Activated T-cell treated with anti-CD3 and anti-CD28 coated beads, Interleukin-2, amount 50 U/mL, for 72 hours (primary cell): ENCODE measurements at places on chromosomes 1 and 21.

DNA sequence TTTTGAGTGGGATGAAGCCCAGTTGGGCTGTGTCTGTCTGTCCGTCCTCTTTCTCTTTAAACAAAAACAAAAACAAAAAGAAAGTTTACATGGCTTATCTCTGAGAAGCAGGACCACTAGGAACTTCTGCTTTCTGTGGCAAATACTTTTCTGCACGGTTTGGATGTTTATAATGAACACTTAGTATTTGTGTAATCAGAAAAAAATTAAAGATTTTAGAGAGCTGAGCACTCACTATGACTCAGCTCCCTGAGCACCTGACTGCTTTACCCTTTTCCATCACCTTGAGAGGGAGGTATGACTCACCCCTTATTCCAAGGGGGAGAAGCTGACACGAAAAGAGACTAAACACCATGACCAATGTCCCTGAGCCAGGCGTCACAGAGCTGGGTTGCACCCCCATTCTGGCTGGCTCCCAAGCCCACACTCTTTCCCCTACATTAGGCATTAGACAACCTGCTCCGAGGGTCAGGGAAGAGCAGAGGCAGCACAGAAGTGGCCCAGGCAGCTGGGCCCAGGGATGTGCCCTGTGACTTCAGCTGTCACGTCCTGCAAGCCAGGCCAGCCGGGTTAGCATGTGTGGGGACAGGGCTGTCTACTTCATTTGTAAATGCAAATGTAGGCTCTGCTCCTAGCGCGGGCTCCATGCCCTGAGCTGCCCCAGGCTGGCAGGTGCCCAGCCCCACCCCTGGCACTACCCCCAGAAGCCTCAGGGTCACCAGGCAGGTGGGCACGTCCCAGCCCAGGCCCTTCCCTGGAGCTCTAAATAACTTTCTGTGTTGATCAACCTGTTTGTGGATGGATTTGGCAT lies 30.4 kb downstream of the RAP1GAP start:
- H3K4me1 ChIP-seq, result peaks cover 7% of the 10 kb centered on the region
- peaks cover 3% of the 10 kb centered on the region for H3K27me3 ChIP-seq
- no peak overlapping the region for H3K4me3 ChIP-seq
- no peak for DNase-seq

DNA sequence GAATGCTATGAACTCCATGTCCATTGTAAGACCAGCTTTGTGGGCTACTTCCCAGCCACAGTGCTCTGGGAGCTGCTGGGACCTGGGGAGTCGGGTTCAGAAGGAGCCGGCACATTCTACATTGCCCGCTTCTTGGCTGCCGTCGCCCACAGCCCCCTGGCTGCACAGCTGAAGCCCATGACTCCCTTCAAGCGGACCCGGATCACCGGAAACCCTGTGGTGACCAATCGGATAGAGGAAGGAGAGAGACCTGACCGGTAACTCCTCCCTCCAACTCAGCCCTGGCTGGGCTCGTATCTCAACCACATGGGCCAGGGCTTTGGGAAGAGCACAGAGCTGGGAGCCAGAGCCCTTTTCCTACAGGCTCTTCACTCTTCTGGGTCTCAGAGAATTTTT lies 15.4 kb downstream of the MOV10 start:
- peaks cover 11% of the 10 kb centered on the region for H3K4me1 ChIP-seq
- H3K36me3 ChIP-seq, result no peaks in the 10 kb centered on the region
- H3K27ac ChIP-seq, result no peak overlapping the region
- H3K27me3 ChIP-seq, result no peaks in the 10 kb centered on the region

DNA sequence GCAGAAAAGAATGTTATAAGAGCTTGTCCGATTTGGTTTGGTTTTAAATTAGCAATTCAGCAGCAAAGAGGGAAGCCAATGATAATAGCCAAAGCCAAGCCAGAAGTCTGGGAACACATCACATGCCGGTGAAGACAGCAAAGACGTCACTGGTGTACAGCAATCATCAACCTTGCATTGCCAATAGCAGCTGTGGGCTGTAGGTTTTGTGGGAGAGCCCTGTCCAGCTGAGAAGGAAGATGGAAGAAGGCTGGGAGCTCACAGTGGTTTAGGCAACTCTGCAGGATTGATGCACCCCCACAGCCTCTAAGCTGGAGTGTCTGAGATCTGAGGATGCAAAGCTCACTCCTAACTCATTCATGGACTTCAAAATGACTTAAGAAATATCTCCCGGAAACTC lies 338.7 kb downstream of the SIPA1L2 start:
- DNase-seq, result no peak
- H3K36me3 ChIP-seq, result no peaks in the 10 kb centered on the region
- H3K27ac ChIP-seq, result no peak overlapping the region
- H3K4me3 ChIP-seq, result no peak overlapping the region

- no peaks in the 10 kb centered on the region for H3K36me3 ChIP-seq
- H3K27ac ChIP-seq, result no peak overlapping the region
- no peak for DNase-seq
- no peak overlapping the region for H3K4me3 ChIP-seq
- peaks cover 16% of the 10 kb centered on the region for H3K4me1 ChIP-seq
Observed at GRCh38 chr1:36208978-36209703, 15.1 kb upstream of the THRAP3 start.

DNA sequence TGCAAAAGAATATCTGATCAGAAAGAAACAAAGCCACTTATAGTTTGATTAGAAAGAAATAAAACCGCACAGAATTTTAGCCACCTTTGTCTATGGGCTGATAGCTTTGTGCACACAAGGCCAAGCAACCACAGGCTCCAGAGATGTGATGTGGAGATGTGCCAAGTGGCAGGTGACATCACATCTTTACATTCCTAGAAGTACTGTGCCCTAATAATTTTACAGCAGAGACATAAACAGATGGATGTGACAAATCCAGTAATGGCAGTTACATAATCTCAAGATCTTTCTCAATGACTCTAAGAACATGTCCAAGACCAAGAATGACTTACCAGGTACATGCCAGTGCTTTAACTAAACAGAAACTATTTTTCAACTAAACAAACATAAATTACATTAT lies 159.5 kb downstream of the LTN1 start:
- peak overlapping the region; percentile 78 for H3K4me3 ChIP-seq
- peaks cover 8% of the 10 kb centered on the region for H3K36me3 ChIP-seq
- H3K27me3 ChIP-seq, result no peaks in the 10 kb centered on the region
- peaks cover 68% of the 10 kb centered on the region for H3K4me1 ChIP-seq
- DNase-seq, result no peak

- H3K27ac ChIP-seq, result no peak overlapping the region
- no peak for DNase-seq
- no peaks in the 10 kb centered on the region for H3K36me3 ChIP-seq
- no peaks in the 10 kb centered on the region for H3K4me1 ChIP-seq
Observed at GRCh38 chr1:208165659-208166058, 78.5 kb downstream of the PLXNA2 start.

GRCh38 chr1:79792219-79792930 lies 785.8 kb upstream of the ADGRL4 start:
- no peaks in the 10 kb centered on the region for H3K36me3 ChIP-seq
- H3K4me1 ChIP-seq, result no peaks in the 10 kb centered on the region

DNA sequence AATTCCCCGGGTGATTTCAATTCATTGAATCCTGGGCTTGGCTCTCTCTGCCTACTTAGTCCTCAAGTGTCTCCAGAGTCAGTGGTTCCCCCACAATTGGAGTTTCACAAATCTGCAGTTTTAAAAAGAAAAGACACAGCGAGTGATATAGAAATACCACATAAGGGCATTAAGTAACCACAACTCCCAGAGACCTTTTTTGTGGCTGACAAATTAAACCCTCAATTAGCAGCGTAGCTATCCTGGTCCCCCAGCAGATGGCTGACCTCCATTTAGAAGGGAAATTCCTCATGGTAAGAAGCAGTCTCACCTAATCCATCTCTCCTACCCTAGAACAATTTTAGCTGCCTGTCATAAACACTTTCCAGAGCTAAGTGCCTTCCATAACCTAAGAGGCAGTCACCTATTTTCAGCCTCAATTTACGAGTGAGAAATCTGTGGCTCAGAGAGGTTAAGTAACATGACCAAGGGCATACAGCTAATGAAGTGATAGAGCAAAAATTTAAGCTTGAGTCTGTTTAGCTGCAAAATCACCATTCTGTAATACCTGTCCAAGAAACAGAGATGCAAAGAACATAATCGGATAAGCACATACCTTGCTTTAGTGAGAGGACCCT lies 56.0 kb upstream of the NBPF3 start:
- H3K27ac ChIP-seq, result no peak overlapping the region
- DNase-seq, result no peak
- H3K4me3 ChIP-seq, result no peak overlapping the region
- H3K27me3 ChIP-seq, result peaks cover 29% of the 10 kb centered on the region
- H3K4me1 ChIP-seq, result peaks cover 17% of the 10 kb centered on the region

DNA sequence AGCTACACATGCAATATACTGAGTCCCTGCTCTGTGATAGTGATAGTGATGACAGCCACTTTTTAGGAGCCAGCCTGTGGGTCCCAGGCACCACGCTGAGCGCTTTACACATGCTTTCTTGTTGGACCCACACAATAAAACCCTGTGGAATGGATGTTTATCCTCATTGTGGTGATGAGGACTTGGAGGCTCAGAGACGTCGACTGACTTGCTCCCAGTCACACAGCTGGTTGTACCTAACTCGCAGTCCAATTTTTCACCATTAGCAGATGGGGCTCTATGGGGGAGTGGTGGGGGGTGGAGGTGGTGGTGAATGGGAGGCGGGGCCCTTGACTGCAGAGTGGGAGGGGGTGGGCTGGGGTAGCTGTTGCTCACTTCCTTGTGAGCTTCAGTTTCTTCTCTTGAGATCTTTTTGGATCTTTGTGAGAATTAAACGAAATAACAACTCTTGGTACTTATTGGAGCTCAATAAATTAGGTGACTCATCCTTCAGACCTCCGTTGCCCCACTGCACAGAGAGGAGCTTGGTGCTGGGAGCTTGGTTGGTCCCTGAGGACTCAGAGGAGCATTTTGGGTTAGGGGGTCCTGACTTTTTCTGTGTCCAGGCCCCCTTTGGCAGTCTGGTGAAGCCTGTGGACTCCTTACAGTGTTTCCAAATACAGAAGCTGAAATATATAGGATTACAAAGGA lies 61.8 kb upstream of the CD1D start:
- no peak overlapping the region for H3K4me3 ChIP-seq
- peaks cover 13% of the 10 kb centered on the region for H3K4me1 ChIP-seq
- no peaks in the 10 kb centered on the region for H3K36me3 ChIP-seq
- H3K27me3 ChIP-seq, result peaks cover 61% of the 10 kb centered on the region
- no peak for DNase-seq
- H3K27ac ChIP-seq, result no peak overlapping the region

DNA sequence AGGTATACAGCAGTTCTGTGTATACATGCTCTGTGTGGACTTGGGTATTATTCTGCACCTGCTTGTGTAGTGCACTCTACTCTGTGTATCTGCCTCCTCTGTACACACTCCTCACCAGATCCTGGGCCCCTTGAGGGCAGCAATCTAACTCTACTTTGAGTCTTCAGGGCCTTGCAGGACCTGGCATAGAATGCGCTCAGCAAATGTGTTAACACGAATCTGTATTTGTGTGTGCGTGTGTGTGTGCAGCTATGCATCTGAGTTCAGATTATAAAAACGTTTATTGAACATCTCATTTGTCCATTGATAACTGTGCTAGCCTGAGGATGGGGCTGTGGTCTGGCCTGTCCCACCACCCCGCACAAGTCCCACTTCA lies 3.9 kb upstream of the MEF2D start:
- H3K4me3 ChIP-seq, result peak overlapping the region; percentile 77
- H3K4me1 ChIP-seq, result peaks cover 71% of the 10 kb centered on the region
- H3K36me3 ChIP-seq, result peaks cover 5% of the 10 kb centered on the region
- no peak for DNase-seq
- H3K27ac ChIP-seq, result peak overlapping the region; percentile 90
